Dermis blood vessel endothelial cell (primary cell): ENCODE measurements at places on chromosomes 7 and 10. TPM values are rescaled to one million over a fixed set of nuclear protein-coding genes. Genes with fewer than 3 reads are reported as not detected.
A peak's percentile ranks its signal among the peaks of the same experiment; 100 is the strongest.

DNA sequence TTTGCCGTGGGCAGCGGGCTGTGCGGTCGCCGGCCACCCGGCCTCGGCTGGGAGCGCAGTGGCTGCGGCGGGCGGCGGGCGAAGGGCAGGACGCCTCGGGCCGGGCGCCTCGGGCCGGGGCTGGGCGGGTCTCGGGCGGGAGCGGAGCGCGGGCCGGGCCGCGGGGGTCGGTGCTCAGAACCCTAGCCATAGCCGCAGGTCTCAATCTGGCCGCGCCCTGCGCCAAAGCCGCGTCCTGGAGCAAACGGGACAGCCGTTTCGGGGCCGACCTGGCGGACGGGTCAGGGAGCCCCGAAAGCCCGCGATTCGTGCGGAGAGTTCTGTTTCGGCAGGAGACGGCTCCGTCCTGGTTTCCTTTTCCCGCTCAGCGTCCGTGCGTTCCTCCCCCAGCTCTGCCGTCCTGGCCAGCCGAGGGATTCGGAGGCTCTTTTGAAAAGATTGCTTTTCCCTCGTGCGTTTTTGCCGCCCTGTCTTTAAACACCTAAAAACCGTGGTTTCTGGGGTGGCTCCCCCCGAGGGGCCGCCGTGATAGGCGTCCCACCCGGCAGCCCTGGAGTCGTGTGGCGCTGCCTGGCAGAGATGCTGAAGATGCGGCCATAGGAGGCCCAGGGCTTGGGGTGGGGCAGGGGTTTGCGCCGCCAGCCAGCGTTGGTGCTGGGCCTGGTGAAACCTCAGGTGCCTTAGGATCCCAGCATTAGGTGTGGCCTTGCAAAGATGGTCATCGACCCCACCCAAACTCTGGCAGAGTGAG lies 727 bp downstream of the RET start:
- DNase-seq: peak; percentile 15

GRCh38 chr10:87092861-87093631 lies 1.6 kb downstream of the GLUD1 start:
- peak; percentile 37 for DNase-seq

The ZNF804B gene
- not detected in 2 replicates for total RNA-seq

DNA sequence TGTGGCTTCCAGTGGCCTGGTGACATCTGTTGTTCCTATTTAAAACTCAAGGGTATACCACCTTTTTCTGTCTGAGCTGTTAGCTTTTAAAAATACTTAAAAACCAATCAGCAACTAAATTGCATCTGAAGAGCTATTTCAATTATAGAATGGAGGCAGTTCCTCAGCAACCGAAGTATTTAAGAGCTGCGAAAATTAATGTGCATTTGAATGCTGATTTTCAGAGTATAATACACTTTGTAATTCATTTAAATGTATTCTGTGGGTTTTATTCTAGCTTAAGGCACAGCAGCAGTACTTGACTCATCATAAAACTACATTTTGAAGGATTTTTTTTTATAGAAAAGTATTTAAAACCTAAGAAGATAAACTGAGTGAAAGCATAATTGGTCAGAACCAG lies 404.9 kb upstream of the PRKCQ start:
- no peak for DNase-seq

DNA sequence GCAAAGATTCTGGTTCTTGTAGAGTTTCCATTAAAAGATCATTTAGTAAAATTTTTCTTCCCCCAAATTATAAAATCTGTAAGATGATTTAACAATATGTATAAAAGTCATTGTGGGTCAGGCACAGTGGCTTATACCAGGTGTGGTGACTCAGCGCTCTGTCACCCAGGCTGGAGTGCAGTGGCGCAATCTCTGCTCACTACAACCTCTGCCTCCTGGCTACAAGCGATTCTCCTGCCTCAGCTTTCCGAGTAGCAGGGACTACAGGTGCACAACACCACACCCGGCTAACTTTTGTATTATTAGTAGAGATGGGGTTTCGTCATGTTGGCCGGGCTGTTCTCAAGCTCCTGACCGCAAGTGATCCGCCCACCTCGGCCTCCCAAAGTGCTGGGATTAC lies 68.0 kb downstream of the SEPTIN14 start:
- DNase-seq: no peak

GRCh38 chr10:3491571-3491970 lies 293.4 kb downstream of the KLF6 start:
- no peak for DNase-seq

- DNase-seq: peak; percentile 71
These were observed 24.1 kb upstream of the FFAR4 start for GRCh38 chr10:93542358-93542791.

- no peak for DNase-seq
These were observed 19.9 kb upstream of the GIMAP8 start for GRCh38 chr7:150430465-150431085.

GRCh38 chr10:95237376-95238170 lies 43.5 kb downstream of the ACSM6 start:
- no peak for DNase-seq

The PNLIPRP1 gene
- total RNA-seq: not detected in 2 replicates

- DNase-seq: no peak
These were observed 29.7 kb upstream of the HSPA12A start for GRCh38 chr10:116771959-116772585.

The SEMA3C gene
- 0.85 and 4.2 TPM in 2 replicates for total RNA-seq

The TFPI2 gene
- 112 and 152 TPM in 2 replicates for total RNA-seq

DNA sequence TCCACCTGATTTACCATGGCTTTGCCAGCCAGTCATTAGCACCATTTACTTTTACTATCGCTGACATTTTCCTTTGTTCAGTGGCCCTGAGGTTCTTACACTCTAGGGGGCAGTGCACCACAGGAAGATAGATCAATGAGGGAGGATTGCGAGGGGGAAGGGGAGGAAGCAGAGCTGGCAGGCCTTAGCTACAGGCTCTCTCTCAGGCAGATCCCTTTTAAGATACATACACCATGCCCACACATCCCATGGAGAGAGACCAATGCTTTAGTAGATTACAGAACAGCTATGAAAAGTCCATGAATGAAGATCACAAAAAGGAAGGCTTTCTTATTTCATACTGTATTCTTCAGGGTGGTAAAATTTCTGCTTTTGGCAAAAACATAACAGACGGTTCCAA lies 47.4 kb downstream of the DENND11 start:
- peak; percentile 94 for DNase-seq

The TRIM50 gene
- under 0.01 TPM in 1 of 2 replicates, not detected in the other for total RNA-seq

DNA sequence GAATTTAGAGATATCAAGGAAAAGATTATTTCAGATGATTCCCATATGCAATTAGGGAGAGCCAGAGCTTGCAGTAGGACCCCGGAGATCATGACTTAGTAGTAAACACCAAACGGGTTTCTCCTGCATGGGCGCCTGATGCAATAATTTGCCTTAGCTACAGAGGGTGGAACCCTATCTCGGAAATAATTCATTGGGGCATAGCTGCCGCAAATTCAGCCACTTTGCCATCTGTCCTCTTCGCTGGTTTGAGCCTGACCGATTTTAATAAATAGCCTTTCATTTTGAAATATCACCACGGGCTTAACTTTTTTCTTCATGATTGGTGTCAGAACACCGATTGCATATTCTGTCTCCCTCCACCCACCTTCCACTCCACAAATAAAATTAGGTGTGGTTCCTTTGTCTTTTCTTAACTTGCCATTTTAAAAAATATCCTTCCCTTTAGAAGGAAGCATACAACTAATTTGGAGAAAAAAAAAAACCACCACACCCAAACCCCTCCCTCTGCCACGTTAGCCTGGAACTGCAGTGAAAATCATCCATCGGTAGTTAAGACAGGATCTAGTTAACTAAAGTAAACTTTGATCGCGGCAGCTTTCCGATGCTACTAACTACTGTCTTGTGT lies 1.4 kb downstream of the GARS1 start:
- DNase-seq: peak; percentile 39

The ACSM6 gene
- total RNA-seq: not detected in 2 replicates

GRCh38 chr7:514651-515598 lies 4.7 kb downstream of the PDGFA start:
- DNase-seq: peak; percentile 48
